ENCODE measurements at places on chromosomes 2 and 18.

GRCh38 chr18:22711192-22711685 is 221.9 kb upstream of the RBBP8 start:
- DNase-seq, result no peak

GRCh38 chr2:127439343-127439742 is 21.1 kb downstream of the PROC start:
- no peak for DNase-seq

DNA sequence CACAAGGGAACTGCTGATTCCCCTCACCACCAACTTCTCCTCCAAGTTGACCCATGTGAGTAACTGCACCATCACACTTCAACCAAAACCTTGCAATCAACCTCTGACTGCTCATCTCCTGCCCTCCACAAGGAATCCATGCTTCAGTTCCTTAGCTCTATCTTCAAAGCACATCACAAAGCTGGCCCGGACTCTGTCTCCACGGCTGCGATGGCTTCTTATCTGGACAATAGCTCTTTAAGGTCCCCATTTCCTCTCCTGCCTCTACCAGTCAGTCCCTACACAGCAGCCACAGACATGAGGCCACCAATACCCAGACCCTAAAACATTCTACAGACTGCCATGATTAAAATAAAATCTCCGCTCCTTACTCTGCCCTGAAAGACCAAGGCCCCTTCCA is 25.7 kb downstream of the MBOAT2 start:
- no peak for DNase-seq

DNA sequence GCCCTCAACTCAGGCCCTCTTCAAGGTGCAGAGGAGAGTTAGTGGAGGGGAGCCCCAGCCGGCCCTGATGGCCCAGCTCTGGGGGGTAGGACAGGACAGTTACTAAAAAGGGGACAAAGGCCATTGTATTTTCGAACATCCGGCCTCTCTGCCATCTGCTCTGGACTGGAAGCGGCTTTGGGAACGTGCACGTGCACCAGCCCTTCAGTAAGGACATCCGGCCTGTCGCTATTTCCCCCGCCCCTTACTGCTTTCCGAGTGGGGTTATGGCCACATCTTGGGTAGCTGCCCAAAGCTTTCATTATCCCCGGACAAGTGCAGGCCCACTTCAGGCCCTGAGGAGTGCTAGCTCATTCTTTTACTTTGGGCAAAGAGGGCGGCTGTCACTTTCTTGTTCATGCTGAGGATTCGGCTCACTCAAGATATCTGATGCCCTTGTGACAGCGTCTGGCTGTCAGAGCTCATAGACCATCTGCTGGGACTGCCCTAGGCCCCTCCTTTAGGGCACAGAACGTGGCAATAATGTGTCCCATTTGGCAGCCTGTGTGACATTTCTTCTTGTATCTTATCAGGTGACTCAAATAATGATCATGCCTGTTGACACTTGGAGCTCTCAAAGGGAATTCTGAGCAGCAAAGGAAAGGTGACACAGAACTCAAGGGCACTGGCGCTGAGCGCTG is 17.5 kb downstream of the SLC4A3 start:
- peak; percentile 57 for DNase-seq

GRCh38 chr2:29336341-29337241 is 221.4 kb downstream of the CLIP4 start:
- DNase-seq, result no peak

DNA sequence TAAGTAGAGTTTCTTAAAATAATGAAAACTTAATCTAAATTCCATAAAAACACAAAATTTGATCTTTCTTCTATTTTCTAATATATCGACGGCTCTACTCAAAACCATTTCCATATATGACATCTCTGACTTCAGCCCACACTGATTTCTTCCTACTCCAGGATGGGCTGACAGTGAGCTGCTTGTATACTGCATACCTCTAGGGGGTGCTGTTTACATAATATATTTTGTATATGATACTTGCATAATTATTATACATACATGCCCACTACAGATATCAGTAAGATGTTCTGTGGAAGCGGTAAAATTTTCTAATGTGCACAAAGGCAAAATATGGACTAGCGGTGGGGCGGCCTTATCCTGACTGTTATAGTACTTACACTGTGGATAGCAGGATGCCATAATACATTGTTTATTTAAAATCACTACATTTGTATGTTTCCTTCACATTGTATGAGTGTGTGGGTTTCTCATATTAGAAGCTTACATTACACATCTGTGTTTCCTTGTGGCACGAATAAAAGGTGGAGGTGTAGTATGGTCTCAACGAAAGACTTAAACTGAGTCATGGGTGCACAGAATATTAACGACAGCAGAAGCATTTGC is 66.1 kb upstream of the NXPH2 start:
- no peak for DNase-seq

GRCh38 chr18:8241731-8242130 is 367.5 kb upstream of the RAB12 start:
- no peak for DNase-seq

- no peak for DNase-seq
These were observed 38.9 kb downstream of the KLF7 start for GRCh38 chr2:207126724-207127308.

- DNase-seq, result no peak
These were observed 354.1 kb downstream of the DLGAP1 start for GRCh38 chr18:4101009-4101408.

DNA sequence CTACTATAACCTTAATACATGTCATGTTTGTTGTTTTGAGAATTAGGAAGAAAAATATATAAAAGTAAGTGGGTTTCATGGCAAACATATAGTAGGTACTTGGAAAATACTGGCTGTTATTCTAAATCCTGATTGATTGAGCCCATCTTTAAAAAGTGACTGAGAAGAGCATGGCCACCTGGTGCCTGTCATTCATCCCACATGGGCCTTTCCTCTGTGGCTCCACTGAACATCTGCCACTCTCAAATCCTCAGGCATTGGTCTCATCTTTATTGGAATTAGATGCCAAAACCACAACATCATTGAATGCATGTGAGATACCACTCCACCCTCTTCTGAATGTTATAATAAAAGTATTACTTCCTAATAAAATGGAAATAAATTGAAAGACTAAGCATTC is 101.6 kb upstream of the TTN start:
- DNase-seq, result no peak

GRCh38 chr18:32072321-32072720 is 19.4 kb upstream of the RNF138 start:
- DNase-seq, result no peak

DNA sequence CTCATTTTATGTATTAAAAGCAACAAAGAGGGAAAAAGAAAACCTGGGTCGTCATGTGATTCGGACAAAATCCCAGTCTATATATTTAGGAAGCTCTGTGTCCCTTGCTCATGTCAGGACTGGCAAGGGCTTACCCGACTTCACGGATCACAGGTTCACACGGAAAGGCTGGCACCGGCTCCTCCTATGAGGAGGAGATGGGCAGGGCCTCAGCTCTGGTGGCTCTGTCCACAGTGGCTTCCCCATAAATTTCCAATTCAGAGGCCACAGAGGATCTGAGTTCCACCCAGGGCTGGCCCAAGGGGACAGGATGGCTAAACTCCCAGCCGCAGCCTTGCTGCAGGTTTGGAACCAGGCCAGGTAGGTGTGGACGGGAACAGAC is 186.8 kb downstream of the BCL2 start:
- DNase-seq, result no peak

DNA sequence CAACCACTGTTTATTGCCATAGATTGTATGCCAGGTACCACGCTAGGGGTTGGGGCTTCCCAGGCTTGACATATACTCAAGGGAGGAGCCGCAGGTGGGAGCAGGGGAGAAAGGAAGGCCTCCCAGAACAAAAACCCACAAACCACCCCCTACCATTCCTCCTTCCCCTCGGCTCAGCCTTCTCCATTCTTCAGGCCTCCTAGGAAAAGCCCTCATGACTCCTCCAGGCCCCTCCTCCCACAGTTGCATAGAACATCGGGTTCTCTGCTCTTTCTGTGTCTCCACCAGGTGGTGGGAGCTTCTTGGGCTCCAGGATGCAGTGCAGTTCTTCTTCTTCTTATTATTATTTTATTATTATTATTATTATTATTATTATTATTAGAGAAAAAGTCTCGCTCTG is 80.3 kb downstream of the ZFP36L2 start:
- DNase-seq, result no peak

GRCh38 chr18:42586601-42587000 is 528.9 kb downstream of the RIT2 start:
- DNase-seq, result no peak

DNA sequence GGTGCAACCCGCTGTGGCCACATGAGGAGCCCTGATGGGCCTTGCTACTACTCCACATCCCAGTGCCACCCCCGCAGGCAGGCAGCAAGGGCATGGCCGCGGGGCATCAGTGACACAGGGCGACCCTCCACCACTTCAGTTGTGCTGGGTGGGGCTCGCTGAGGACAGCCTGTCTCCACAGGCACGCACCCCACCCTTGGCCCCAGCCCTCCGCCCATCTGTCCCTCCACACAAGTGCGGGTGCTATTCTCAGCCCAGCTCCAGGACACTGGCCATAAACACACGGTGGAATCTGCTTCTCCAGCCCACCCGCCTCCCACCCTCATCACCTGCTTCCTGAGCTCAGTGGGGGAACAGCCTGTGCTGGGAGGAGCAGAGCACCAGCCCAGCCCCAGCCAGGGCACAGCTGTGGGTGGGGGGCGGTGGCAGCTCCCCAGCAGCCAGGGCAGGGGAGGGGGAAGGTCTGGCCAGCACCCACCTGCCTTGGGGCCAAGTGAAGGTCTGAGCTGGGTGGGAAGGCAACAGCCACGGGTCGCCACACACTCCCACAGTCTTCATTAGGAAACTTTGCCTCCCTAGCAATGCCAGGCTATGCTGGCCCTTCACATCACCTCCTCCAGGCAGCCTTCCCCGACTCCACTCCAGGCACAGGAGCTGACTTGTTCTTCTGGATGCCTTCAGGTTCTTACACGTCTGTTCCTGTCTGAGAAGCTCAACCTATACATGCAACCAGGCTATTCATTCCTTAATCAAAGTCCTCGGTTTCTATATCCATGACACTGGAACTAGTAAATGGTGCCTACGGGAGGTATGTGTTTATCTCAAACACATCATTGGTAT is 16.5 kb downstream of the BIN1 start:
- no peak for DNase-seq

- peak; percentile 32 for DNase-seq
These were observed 14.4 kb downstream of the FBLN7 start for GRCh38 chr2:112152476-112153178.

DNA sequence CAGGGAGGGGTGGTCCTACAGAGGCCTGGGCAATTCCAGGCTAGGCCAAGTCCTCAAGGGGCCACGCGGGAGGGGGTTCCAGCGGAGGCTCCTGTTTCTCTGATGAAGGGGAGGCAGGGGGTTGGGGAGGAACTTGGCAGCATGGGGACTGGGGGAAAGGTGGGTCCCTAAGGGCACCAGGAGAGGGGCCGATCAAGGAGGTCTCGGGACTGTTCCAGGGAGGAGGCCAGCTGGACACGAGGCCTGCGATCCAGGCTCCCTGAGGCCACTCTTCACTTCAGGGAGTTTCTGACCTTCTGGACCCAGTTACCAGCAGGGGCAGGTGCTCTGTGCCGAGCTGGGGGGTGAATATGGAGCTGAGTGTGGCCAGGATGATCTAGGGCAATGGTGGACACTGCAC is 71.5 kb downstream of the ASB1 start:
- no peak for DNase-seq

DNA sequence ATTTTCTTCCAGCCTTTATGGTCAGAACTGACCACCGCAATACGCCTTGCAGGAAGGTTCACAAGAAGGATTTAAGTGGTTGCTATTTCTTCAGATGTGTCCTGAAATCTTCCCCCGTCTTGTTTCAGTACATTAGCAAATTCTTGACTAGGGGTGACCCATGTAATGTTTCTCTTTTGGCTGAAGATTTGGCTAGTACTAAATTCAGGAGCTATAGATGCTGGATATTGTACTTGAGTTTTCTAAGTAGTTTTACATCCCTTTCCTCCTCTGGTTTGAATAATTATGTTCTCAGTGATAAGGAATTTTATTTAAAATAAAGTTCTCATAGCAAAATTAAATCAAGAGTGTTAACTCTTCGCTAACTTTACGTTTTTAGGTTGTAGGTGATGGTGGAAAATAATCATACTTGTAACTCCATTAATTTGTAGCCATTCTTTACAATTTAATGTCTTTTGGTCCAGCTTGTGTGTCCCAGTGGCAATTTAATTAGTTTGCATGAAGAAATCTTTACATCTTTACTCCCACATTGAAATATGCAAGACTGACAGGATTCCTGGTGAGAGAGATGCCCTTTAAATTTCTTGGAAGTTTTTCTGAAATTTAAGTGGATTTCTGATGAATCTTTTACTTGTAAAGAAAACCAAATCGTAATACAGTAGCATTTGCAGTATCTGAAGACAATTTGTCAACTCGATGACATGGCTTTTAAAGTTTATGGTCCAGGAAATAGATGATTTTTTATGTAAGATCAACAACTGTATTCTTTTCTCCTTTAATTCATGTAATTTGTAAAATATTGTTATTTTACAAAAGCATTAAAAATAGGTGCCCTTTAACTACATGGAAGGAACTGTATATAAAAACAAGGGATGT is 2.8 kb downstream of the PHLPP1 start:
- no peak for DNase-seq

GRCh38 chr2:63122921-63123320 is 72.3 kb downstream of the OTX1 start:
- DNase-seq, result no peak

DNA sequence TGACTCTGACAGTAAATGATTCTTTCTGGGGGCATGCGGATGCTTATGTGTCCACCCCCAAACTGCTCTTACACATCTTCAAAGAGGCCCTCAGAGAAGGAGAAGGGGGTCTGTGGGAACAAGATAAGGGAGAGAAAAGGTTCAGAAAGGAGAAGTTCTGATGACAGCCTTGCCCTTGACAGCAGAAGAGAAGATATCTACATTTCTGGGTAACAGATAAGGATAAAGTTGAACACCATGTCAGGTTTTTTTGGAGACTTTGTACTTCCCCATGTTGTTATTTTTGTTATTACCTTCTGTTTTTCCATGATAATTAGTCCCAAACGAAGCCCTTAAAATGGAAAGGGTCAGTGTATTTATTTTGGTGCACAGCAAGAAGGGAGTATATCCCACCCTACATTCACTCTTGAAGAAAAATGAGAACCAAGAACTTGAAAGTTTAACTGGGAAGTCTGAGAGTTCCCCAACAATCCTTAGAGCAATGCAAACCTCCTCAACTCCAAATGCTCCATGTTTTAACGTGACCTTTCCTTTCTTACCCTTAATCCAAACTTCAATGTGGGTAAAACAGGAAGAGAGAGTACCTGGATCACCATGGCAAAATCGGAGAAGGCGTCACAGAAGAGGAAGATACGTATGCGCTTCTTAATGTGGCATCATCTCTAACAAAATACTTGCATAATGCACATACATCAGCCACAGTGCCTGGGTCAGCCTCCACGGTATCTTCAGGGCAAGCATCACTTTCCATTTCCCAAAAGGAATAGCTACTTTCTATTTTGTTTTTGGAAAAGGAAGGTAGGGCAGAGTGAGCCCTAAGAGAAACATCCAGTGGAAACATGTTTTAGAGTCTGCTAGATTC is 264.6 kb upstream of the STON1 start:
- no peak for DNase-seq

- no peak for DNase-seq
These were observed 56.0 kb downstream of the SERPINB7 start for GRCh38 chr18:63831080-63831788.
